ENCODE measurements at places on chromosomes 1 and 21.
A peak's percentile ranks its signal among the peaks of the same experiment; 100 is the strongest.

DNA sequence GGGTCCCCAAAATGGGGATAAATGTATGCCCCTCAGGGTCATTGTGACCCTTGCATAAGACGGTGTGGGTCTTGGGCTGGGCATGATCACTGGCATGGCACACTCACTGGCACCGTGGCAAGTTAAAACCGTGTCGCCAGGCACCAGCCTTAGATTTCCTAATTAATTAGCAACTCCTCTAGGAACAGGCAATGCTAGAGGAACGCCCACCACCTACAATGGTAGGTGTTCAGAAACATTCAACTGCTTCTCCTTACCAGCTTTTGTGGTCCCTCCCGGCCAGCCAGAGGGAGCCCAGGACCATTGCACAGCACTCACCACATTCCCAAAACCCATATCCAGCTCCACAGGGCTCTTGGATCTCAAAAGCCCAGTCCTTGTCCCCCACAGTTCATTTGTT lies 36.4 kb downstream of the EPHA2 start:
- no peak for DNase-seq

DNA sequence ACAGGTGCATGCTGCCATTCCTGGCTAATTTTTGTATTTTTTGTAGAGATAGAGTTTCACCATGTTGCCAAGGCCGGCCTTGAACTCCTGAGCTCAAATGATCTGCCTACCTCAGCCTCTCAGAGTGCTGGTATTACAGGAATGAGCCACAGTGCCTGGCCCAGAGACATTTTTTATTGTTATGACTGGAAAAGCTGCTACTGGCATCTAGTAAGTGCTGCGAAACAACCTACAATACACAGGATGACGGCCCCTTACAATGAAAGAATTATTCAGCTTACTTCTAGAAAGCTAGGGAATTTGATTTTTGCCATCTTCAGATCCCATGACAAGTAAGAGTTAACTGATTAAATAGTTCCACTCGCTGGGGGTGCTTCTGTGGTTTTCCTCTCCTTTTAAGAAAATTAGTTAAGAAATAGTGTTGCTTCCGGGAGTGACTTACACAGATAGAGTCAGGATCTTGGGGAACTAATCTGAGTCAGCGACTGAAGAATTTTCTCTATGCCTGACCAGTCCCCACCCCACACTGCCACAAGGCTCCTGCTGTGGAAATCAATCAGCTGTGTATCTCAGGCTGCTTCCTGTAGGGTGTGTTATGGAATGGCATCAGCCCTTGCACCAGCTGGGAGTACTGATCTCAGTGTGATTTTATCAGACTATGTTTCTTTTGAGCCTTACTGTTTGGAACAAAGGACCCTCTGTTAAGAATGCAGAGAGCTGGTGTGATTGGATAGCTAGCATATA lies 93.0 kb upstream of the BMP8A start:
- DNase-seq: peak; percentile 47

DNA sequence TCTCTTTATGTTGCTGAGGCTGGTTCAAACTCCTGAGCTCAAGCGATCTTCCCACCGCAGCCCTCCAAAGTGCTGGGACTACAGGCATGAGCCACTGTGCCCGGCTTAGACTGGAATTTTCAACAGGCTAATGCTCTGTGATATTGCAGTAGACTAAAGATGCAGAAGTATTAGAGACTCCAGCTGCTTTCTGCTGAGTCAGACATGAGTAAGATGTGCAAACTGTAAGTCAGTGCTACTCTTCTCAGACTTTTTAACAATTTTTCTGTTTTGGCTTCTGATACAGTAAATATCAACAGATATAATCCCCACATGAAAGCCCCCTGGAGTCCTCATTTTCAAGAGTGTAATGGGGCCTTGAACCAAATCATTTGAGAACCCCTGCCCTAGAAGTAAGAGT lies 29.3 kb upstream of the NLRP3 start:
- no peak for DNase-seq

DNA sequence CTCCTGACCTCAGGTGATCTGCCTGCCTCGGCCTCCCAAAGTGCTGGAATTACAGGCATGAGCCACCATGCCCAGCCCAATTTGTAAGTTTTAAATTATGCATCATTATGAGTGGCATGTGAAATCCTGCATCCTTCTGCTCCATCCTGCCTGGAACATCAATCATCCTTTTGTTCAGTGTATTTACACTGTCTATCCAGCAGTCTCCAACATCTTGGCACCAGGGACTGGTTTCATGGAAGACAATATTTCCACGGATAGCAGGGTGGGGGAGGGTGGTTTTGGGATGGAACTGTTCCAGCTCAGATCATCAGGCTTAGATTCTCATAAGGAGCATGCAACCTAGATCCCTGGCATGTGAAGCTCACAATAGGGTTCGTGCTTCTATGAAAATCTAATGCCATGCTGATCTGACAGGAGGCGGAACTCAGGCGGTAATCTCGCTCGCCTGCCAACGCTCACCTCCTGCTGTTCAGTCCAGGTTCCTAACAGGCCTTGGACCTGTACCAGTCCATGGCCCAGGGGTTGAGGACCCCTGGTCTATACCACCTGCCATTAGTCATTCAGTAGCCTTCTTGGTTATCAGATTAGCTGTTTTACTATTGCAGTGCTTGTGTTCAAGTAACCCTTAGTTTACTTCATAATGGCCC lies 22.2 kb upstream of the TCEA3 start:
- DNase-seq: no peak

DNA sequence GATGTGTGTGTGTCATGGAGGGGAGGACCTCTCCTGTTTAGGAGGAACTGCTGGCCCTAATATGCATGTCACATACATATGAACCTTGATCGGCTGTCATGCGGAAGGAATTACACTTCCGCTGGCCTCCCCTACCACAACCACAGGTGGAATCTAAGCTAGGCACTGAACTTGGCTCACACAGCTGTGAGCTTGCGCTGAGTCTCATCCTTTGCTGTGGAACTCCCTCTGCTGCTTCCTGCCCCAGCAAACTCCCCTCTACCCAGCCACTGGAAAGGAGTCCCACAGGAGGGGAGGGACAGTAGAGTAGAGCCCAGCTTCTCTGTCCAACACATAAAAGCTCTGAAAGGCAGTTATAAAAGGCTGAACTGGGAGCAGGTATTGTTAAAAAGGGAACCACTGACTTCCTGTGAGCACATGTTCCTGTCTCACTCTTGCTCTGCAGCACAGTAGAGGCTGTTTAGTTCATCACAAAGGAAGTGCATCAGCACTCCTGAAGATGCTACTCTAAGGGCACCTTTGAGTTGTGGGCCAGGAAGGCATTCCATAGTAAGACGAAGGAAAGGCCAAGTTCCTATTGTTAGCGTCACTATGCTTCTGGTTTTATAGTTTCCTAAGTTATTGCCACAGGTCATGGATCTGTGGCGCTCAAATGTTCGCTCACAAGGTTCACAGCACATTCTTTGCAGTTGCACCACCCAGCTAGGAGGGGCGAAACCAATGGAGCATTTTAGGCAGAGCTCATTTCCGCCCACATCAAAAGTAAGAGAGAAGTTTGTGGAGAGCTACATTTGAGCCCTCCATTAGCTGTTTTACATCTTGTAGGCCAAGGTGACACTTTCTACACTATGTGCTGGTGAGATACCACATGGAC lies 17.7 kb upstream of the PTPRC start:
- no peak for DNase-seq

DNA sequence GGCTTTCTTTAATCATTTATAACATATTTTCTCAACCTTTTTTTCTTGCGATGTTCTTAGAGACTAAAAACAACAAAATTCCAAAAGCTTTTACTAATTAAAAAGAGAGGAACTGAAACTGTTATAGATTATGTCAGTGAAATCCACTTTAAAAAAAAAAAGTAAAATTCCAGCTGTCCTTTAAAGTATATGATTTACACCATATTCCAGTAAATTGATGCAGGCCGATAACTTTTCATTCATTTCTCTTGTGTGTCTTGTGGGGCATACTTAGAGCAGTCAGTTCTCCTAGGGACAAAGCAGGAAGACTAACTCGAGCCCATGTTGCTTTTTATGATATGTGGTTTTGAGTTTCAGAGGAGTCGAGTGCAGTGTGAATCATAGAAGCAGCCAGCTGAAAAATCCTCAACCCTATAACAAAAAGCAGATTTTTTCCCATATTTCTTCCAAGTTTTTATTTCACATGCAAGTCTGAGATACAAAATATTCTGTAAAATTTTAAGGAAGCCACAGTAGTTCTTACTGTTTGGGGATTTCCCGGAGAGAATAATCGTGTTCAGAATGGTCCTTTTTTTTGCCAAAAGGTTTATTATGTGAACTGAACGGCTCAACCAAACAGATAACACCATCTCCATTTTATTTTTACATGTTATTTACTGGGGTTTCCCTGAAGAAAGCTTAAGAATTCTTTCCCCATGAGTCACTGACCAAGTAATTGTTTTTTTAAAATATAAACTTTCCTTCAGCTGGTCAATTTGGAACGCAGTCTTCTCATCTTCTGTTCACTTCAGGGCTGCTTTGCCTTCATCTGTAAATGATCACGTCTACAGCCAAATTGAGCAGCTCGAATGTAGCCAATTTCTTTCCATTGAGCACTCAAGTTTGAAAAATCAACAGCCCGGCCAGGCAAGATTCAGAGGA lies 77.0 kb upstream of the C1orf105 start:
- no peak for DNase-seq

- DNase-seq: peak; percentile 72
Measured at GRCh38 chr1:169109561-169110134, 3.2 kb downstream of the ATP1B1 start.

GRCh38 chr1:198880818-198881597 lies 242.2 kb downstream of the PTPRC start:
- DNase-seq: no peak

GRCh38 chr1:10451287-10451686 lies 1.5 kb downstream of the CORT start:
- peak; percentile 20 for DNase-seq

DNA sequence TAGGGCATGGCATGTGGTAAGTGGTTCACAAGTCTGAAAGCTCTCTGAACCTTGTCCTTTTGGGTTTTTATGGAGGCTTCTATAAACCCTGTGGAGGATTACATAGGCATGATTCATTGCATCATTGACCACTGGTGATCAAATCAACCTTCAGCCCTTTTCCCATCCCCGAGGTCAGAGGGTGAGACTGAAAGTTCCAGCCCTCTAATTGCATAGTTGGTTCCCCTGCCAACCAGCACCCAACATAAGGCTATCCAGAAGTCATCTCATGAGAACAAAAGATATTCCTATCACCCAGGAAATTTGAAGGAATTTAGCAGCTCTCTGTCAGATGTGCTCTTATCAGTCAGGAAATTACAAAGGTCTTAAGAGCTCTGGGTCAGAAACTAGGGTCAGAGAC lies 89.5 kb upstream of the ARTN start:
- no peak for DNase-seq

- no peak for DNase-seq
Measured at GRCh38 chr21:31213787-31214186, 130.3 kb downstream of the TIAM1 start.

- no peak for DNase-seq
Measured at GRCh38 chr1:232524056-232524455, 105.9 kb downstream of the SIPA1L2 start.
